ENCODE measurements at places on chromosomes 7 and 10.

- DNase-seq: no peak
Measured at GRCh38 chr7:157192861-157193260, 54.1 kb downstream of the UBE3C start.

DNA sequence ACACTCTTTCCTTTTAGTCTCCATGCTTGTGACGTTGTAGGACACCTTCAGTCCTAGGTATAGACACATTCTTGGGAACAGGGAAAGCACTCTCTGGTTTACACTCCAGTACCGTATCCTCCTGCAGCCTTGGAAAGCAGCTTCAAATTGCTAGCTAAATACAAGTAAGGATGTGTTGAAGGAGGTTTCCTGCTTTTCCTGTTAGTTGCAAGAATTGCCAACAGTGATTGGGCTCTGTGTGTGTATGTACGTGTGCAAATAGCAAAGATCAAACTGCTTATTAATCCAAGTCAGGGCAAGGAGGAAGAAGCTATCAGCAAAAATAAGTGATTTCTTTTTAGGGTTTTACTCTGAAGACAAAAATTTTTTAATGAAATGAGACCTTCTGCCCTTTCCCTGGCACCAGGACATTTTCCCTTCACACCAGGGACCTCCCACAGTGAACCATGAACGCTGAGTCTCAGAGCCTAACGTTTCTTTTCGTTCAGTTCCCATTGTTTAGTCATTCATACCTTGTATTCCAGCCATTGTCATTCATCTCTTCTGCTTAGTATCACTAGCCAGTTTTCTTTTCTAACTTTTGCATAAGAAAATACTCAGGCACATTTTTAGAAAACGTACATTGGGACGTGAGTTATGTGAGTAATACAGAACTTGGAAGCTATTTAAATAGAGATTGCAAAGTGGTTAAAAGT lies 36.9 kb upstream of the AUTS2 start:
- peak; percentile 20 for DNase-seq

DNA sequence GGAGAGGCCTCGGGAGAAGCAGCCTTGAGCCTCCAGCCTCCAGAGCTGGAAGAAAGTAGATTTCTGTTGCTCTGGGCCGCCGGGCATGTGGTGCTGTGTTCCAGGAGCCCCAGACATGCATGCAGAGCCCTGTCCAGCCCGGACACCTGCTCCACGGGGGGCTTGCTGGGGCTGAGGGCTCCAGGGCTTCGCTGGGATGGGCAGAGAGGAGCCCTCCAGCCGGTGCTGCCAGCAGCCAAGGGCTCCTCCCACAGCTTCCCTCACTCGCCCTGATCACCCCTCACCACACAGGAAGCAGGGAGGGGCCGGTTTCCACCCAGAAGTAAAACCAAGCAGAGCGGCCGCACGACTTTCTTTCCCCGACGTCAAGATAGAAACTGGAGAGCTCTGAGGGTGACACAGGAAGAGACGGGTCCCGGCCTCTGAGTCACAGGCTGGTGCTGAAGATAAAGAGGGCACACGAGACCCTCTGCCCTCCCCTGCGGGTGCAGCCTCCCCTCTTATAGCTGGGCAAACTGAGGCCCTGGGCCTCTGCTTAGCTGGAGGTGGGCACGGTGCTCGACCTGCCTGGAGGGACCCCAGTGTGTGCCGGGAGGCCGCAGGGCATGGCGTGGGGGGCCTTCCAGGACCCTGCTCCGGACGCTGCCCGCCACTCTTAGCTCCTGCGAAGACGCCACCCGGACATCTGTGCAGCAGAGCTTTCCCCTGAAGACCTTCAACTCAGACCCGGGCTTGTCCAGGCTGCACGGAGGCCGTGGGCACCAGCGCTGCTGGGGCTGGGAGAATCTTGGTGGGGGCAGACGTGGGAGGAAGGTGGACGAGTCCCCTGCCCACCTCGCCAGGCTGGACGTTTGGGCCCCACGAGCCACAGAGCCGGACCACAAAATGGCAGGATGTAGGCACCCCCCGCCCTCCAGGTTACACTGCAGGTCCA lies 31.1 kb downstream of the ADAP1 start:
- no peak for DNase-seq

- DNase-seq: no peak
Measured at GRCh38 chr7:69775231-69775771, 177.0 kb downstream of the AUTS2 start.

DNA sequence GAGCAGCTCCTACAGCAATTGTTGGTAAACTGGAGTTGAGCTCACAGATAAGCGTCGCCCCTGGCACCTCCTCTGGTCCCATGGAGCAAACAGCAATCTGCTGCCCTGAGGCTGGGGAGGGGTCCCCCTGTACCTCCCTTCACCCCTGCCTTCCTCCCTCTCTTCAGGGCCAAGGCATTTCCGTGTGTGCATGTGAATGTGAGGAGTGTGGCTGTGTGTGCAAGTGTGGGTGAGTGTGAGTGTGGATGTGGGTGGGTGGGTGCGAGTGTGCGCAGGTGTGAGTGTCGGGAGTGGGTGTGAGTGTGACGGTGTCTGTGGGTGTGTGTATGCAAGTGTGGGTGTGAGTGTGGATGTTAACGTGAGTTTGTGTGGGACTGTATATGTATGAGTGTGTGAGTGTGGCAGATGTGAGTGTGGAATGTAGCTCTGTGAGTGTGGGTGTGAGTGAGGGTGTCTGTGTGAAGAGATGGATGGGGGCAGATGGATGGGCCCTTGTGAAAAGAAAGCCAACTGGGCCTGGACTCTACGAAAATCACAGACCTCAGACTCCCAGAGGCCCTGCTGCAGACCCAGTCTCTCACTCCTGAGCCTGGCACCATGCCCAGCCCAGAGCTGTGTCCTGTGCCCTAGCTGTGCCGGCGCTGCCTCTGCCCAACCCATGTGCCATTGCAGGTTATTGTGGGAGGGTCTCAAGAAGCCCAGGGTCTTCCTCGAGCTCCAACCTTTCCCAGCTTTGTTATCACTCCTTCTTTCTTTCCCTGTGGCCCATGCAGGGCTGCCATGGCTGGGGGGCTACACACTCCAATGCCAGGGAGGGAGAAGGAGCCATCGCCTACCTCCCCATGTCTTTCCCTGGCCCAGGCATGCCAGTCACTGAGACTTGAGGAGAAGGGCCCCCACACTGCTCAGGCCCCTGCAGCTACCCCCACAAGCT lies 73.9 kb downstream of the GRID1 start:
- DNase-seq: no peak

DNA sequence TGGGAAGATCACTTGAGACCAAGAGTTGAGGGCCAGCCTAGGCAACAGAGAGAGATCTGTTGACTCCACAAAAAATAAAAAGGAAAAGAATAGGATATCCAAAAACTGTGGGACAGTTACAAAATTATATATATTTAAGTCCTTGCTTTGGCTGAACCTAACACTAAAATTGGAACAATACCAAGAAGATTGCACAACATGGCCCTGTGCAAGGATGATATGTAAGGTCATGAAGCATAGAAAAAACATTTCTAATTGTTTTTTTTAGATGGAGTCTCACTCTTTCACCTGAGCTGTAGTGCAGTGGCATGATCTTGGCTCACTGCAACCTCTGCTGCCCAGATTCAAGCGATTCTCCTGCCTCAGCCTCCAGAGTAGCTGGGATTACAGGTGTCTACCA lies 139.0 kb downstream of the TPST1 start:
- no peak for DNase-seq

DNA sequence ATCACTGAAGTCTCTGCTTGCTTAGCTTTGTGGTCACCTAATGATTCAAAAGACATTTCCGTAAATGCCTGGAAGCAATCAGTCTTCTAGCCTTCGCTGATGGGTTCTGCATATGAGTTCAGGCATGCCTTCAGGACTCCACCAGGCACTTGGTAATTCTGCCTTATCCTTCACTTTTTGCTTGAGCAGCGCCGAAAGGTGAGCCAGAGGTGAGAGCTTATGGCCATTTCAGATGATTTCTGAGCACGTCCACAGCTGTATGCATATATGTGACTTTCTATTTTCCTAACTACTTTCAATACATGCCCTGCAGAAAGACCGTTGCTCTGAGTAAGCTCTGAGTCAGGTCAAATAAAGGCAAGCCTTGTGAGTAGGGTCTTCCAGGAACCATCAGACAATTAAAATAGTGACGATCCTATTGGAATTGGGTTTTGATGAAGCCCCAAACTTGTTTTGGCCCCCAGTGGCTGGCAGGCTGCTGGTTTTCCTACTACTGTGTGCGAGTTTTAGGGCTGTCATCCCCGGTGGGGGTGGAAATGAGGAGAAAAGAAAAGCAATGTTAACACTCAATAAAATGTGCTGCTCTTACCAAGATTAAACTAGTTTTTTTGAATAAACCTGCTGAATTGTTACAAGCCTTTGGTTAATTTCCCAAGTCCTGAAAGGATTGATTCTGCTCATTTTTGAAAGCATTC lies 154.4 kb upstream of the AKR1E2 start:
- no peak for DNase-seq

DNA sequence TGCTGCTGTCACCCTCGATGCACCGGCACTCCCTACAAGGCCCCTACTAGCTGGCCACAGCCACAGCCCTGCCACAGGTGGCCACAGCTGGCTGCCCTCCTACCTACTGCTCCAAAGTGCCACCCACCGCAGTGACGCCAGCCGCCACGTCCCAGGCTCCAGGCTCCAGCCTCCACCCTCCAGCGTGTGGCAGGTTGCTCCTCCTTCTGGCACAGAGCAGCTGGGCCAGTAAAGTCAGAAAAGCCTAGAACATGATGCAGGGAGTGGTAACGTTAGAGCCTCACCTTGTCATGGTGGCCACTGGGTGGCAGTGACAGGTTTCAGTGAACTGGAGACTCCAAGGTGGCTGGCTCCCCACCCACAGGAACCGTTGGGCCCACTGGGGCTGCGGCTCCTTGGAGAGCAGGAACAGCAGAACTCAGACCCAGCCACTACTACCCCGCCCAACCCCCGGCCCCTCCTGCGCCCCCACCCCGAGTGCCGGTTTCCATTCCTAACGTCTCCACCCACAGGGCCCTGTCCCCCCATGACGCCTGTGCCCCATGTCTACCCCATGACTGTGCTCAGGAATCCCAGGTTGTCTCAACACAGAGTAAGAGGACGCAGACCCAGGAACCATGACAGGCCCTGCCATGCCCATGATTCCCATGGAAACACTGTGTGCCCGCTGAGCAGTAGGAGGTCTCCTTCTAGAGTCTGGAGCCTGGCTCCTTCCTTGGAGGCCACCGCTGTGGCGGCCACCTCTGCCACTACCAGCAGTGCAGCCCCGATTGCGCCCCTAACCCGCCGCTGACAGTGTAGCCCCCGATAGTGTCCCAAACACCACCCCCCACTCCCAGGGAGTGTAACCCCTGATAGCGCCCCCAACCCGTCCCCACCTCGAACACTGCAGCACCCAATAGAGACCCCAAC lies 52.3 kb upstream of the ZNF33B start:
- DNase-seq: no peak

GRCh38 chr10:90741926-90742565 lies 115.8 kb downstream of the HTR7 start:
- no peak for DNase-seq

GRCh38 chr7:116176226-116176625 lies 34.1 kb upstream of the TES start:
- DNase-seq: no peak

DNA sequence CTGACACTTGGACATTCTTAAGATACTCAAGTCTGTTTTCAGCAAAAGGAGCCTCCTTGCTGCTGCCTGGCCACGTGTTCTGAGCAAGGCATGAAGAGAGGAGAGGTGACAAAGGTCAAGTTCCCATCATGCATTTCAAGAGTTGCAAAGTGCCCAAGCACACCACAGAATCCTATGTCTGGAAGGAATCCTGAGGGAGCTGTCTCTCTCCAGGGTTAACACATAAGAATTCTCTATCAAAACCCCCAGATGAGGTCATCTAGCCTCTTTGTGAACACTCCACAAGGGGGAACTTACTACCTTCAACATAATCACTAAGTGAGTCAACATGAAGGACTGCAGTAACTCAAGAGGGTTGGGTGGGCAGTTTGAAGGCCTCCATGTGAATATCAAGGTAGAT lies 155.5 kb downstream of the RNF216 start:
- no peak for DNase-seq

- DNase-seq: peak; percentile 62
Measured at GRCh38 chr10:23314835-23315239, 29.8 kb downstream of the C10orf67 start.

- DNase-seq: no peak
Measured at GRCh38 chr7:66642186-66642585, 13.5 kb downstream of the KCTD7 start.

- DNase-seq: no peak
Measured at GRCh38 chr10:32125023-32125422, 68.8 kb upstream of the KIF5B start.

DNA sequence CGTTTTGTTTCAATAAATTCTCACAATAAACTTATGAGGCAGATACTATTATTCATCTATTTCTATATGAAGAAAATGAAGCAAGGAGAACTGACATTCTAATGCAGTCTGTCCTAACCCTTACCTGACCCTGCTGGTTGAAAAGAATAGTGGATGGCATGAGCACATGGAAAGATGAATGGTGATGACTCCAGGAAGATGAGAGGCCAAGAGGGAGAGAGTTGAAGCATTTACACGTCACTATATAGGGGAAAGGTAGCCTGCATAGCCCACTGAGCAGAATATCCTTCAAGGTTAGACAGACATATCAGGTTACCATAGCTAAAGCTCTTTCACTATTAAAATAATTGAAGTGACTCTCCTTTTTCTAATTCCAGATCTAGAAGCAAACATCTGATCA lies 163.9 kb upstream of the CDK1 start:
- no peak for DNase-seq

DNA sequence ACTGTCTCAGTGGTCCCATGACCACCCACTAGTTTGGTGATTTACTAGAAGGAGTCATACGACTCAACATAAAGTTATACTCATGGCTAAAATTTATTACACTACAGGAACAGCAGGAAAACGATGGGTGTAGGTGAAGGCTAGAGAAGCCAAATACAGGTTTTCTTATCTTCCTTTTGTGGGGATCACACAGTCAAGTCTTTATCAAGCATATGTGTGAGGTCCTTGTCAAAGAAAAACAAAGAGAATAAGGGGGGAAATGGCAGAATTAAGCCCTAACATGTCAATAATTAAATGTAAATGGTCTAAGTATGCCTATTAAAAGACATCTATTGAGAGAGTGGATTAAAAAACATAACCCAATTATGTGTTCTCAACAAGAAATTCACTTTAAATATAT lies 47.8 kb upstream of the UBN2 start:
- DNase-seq: no peak

GRCh38 chr10:117442521-117442920 lies 67.3 kb upstream of the PDZD8 start:
- no peak for DNase-seq
